ENCODE measurements at places on chromosomes 16 and 17. TPM values are rescaled to one million over a fixed set of nuclear protein-coding genes. Genes with fewer than 3 reads are reported as not detected.

- no peak for DNase-seq
Measured at GRCh38 chr16:87062569-87063442, 254.4 kb downstream of the C16orf95 start.

GRCh38 chr17:36118477-36119353, 15.1 kb downstream of the CCL4 start:
- DNase-seq: no peak

DNA sequence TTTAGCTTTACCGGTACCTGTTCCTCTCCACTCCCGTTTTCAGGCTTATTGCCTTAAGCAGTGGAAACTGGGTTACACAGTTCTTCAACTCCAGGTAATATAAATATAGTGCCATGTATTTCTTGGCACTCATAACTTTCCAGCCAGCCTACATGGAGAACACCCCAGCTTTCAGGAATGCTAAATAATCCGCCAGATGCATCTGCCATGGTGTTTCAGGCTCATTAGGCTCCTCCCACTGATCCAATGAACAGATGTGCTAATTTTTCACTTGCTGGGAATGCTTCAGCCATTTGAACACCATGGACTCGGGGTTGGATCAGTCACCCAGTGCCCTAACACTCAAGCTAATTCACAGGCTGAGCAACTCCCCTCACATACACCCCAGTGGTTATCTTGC, 4.6 kb downstream of the ANKFN1 start:
- DNase-seq: no peak

Gene SECTM1
- 37.1 TPM for total RNA-seq

Gene KRTAP9-2
- total RNA-seq: not detected

Gene ERI2
- total RNA-seq: 6.4 TPM
